ENCODE measurements at places on chromosomes 2 and 18. TPM values are rescaled to one million over a fixed set of nuclear protein-coding genes. Genes with fewer than 3 reads are reported as not detected.
A peak's percentile ranks its signal among the peaks of the same experiment; 100 is the strongest.

GRCh38 chr18:79950515-79951341 is 725 bp downstream of the SLC66A2 start:
- H3K27ac ChIP-seq = peak overlapping the region; percentile 84
- H3K4me1 ChIP-seq = peaks cover 32% of the 10 kb centered on the region
- peaks cover 12% of the 10 kb centered on the region for H3K36me3 ChIP-seq
- H3K27me3 ChIP-seq = peaks cover 8% of the 10 kb centered on the region

Gene ABHD1
- 0.25 TPM for total RNA-seq

- peaks cover under 1% of the 10 kb centered on the region for H3K4me1 ChIP-seq
- DNase-seq = no peak
- no peak overlapping the region for H3K4me3 ChIP-seq
- peaks cover 13% of the 10 kb centered on the region for H3K27me3 ChIP-seq
Observed at GRCh38 chr2:169727065-169727464, 6.6 kb upstream of the KLHL23 start.

GRCh38 chr18:44883671-44884070 is 203.0 kb downstream of the SETBP1 start:
- H3K27me3 ChIP-seq = no peaks in the 10 kb centered on the region
- H3K36me3 ChIP-seq = no peaks in the 10 kb centered on the region
- H3K27ac ChIP-seq = no peak overlapping the region
- H3K4me1 ChIP-seq = peaks cover 10% of the 10 kb centered on the region
- H3K4me3 ChIP-seq = no peak overlapping the region

Gene KHK
- total RNA-seq = 9.7 TPM

GRCh38 chr2:213185147-213185822 is 33.9 kb upstream of the IKZF2 start:
- H3K4me1 ChIP-seq = no peaks in the 10 kb centered on the region
- H3K36me3 ChIP-seq = no peaks in the 10 kb centered on the region
- no peak overlapping the region for H3K27ac ChIP-seq

Gene FSHR
- not detected for total RNA-seq

DNA sequence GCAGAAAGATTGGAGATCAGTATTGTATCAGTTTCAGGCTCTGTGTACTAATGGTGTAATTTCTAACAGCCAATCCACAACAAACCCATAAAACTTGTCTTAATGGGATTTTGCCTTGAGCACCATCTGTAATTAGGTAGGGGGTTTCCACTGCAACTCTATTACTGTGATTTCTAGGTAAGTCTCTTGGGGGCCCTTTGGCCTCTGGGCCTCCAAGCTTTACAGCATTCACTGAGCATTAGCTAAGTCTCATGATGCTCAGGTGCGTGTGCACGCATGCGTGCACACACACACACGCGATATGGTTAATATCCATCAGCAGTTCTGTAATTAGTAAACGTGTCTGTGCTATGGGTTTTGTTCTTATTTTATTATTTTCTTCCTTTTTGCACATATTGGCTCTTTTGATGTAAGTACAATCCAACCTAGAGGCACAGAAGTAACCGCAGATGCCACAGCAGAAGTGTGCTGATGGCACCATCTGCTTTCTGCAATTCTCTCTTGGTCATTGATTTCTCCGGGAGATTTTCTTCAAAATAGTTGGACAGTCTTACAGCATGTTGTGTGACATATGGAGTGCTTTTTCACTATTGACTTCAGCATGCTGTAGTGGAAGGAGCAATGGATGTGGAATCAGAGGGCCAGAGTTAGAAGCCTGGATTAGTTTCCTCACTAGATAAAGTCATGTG is 592.0 kb downstream of the LRRTM4 start:
- H3K4me3 ChIP-seq = no peak overlapping the region
- H3K27ac ChIP-seq = no peak overlapping the region
- no peaks in the 10 kb centered on the region for H3K36me3 ChIP-seq
- no peak for DNase-seq

- H3K27ac ChIP-seq = no peak overlapping the region
- H3K36me3 ChIP-seq = no peaks in the 10 kb centered on the region
- DNase-seq = no peak
- H3K4me3 ChIP-seq = no peak overlapping the region
- H3K4me1 ChIP-seq = no peaks in the 10 kb centered on the region
Observed at GRCh38 chr2:169185711-169186110, 116.3 kb downstream of the DHRS9 start.

DNA sequence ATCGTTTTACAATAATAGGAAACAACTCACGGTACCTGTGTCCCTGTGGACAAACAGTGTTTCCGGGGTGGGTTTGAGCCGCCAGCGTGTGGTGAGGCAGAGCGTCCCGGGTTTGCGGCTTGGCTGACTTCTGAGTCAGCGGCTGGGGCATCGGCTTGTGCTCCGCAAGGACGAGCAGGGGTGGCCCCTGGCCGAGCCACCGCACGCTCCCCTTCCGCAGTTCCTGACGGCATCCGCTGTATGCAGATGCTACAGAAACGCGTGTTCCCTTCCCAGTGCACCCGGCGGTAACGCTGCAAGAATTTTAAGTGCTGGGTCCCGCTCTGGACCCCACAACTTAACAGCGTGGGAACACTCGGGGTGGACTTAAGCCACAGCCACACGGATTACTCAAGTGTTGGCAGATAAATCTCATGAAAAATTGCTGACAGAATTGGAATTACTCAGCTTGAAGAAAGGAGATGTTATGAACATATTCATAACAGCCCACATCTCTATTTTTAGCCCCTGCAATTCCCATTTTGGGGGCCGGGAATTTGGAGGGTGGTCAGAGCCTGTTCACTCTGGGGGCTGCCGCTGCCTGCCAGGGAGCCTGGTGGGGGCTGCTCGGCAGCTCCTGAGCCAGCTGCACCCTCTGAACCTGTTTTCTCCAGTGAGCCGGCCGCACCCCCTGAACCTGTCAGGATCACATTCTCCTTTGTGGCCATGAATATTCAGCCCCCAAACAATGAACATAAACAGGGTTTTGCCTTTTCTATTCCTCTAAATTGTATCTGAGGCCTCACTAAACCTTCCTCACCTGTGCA is 12.6 kb upstream of the KCNG2 start:
- H3K27ac ChIP-seq = no peak overlapping the region
- H3K4me3 ChIP-seq = no peak overlapping the region
- H3K4me1 ChIP-seq = no peaks in the 10 kb centered on the region

DNA sequence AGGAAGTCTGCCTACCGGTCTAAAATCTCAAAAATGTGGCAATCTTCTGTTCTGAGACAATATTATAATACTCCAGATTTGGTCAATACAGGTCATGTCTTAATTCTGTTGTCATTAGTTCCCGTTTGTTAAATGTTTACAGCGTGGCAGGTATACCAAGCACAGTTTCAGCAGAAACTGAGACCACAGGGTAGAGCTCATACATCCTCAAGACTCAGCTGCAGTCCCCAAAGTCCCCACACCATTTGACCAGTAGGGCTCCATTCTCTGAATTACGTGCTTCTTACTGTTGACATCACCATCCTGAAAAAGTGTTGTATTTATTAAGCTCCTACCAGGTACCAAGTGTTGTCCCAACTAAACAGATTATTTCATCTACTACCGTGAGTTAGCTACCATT is 157.1 kb downstream of the MC4R start:
- DNase-seq = no peak
- no peak overlapping the region for H3K4me3 ChIP-seq
- H3K4me1 ChIP-seq = no peaks in the 10 kb centered on the region

Gene ABCG8
- not detected for total RNA-seq

DNA sequence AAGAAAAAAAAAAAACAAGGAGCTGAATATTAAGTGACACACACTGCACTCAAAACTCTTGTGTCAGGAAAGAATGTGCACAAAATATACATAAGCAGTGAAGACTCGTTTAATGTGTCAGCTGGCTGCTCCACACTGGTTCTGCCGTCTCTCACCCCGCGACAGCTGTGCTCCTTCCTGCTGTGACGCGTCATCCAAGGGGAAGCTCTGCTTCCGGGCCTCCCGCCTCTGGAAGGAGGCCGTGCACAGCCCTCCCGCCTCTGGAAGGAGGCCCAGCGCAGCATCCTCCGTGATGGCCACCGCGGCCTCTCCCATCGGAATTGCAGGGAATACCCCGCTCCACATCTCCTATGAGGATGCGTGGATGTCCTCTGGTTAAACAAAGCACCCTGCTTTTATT is 151.0 kb downstream of the HDAC4 start:
- H3K36me3 ChIP-seq = peaks cover 53% of the 10 kb centered on the region
- H3K27me3 ChIP-seq = no peaks in the 10 kb centered on the region
- no peak overlapping the region for H3K27ac ChIP-seq
- peaks cover 70% of the 10 kb centered on the region for H3K4me1 ChIP-seq

Gene NGEF
- not detected for total RNA-seq

Gene GPC1
- total RNA-seq = 7.5 TPM

GRCh38 chr18:9066358-9066757 is 36.1 kb upstream of the NDUFV2 start:
- H3K27ac ChIP-seq = no peak overlapping the region
- no peaks in the 10 kb centered on the region for H3K36me3 ChIP-seq
- H3K27me3 ChIP-seq = no peaks in the 10 kb centered on the region
- no peak for DNase-seq
- peaks cover 11% of the 10 kb centered on the region for H3K4me1 ChIP-seq

DNA sequence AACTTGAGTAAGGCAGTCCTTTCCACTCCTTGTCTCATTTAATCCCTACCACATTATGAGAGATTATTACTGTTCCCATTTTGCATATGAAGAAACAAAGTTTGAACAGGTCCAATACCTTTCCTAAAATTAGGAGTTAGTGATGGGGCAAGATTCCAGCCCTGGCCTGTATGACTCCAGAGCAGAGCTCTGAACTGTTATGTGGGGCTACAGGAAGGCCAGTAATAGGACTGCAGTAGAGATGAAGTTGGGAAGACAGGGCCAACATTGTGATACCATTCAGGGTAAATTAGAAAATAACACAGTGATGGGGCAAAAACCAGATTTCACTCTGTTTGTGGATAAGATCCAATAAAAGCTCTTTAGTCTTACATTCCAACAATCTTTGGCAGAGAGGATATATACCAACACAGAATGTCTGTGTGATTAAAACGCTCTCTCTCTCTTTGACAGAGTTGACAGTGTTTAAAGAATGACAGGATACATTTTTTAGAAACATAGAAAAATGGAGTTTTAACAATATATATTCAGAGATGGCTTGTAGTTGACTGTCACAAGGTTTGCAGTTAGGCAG is 22.7 kb downstream of the KATNAL2 start:
- peaks cover 8% of the 10 kb centered on the region for H3K27me3 ChIP-seq
- no peak overlapping the region for H3K4me3 ChIP-seq
- no peaks in the 10 kb centered on the region for H3K36me3 ChIP-seq
- H3K4me1 ChIP-seq = peaks cover under 1% of the 10 kb centered on the region
- H3K27ac ChIP-seq = no peak overlapping the region

- H3K4me3 ChIP-seq = peak overlapping the region; percentile 34
- no peak overlapping the region for H3K27ac ChIP-seq
- H3K27me3 ChIP-seq = peaks cover 34% of the 10 kb centered on the region
- peaks cover 9% of the 10 kb centered on the region for H3K36me3 ChIP-seq
Observed at GRCh38 chr2:241560162-241560882, 1.8 kb downstream of the BOK start.

- peaks cover 13% of the 10 kb centered on the region for H3K27me3 ChIP-seq
- no peaks in the 10 kb centered on the region for H3K36me3 ChIP-seq
- peaks cover 5% of the 10 kb centered on the region for H3K4me1 ChIP-seq
- DNase-seq = no peak
- no peak overlapping the region for H3K27ac ChIP-seq
- H3K4me3 ChIP-seq = no peak overlapping the region
Observed at GRCh38 chr2:159609811-159610549, 6.4 kb downstream of the BAZ2B start.

GRCh38 chr2:145415151-145415550 is 895.2 kb upstream of the ZEB2 start:
- DNase-seq = no peak
- peaks cover 63% of the 10 kb centered on the region for H3K27me3 ChIP-seq
- peaks cover 14% of the 10 kb centered on the region for H3K36me3 ChIP-seq
- no peak overlapping the region for H3K4me3 ChIP-seq
- H3K4me1 ChIP-seq = peaks cover 27% of the 10 kb centered on the region

DNA sequence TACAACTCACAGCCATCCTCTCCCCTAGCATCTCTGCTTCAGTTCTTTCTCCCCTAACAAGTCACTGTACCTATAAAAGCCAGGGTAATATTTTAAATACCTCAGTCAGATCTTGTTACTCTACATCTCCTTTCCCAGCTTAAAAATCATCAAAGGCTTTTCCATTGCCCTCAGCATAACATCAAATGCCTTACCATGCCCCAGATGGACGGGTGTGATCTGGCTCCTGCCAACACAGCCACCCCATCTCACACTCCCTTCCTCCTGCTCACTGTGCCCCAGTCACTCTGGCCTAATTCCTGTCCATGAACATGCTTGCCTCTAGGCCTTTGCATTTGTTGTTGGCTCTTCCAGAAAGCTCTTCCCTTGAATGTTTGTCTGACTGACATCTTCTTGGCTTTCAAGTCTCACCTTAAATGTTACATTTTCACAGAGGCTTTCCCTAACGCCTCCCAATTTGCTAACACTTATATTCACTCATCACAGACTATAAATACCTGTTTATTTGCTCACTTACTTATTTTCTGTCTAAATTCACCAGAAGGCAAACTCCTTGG is 640.9 kb downstream of the NYAP2 start:
- no peaks in the 10 kb centered on the region for H3K36me3 ChIP-seq
- H3K4me1 ChIP-seq = no peaks in the 10 kb centered on the region
- H3K27me3 ChIP-seq = peaks cover 2% of the 10 kb centered on the region
- H3K27ac ChIP-seq = no peak overlapping the region
- no peak overlapping the region for H3K4me3 ChIP-seq

- DNase-seq = no peak
- no peaks in the 10 kb centered on the region for H3K27me3 ChIP-seq
- no peak overlapping the region for H3K27ac ChIP-seq
Observed at GRCh38 chr2:129763966-129764365, 215.5 kb upstream of the RAB6C start.

DNA sequence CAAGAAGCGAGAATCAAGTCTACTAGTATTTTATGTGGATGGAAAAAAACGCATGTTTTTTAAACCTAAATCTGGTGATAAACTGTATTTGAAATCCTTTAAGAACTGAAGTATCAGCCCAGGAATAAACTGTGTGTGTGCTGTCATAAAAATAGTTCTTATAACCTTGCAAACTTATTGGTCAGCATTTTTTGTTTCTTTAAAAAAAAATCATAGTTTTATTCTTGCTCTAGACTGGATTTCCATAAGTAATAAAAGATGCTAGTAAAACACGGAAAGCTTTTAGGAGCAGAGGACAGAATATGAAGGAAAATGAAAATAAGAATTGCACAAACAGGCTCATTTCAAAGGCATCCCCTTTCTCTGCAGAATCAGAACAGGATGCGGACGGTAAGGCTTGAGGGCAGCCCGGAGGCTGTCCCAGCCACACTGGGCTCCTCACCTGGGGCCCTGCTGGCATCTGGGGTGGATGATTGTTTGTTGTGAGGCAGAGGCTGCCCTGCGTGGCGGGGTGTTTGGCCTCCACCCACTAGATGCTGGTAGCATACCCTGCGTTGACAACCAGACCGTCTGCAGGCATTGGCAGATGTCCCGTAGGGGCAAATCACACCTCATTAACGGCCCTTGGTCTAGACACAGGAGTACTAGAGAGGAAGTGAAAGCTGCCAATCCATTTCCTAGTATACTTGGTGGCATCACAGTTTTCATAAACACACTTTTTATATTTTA is 52.5 kb downstream of the MBP start:
- H3K27ac ChIP-seq = no peak overlapping the region
- H3K4me3 ChIP-seq = no peak overlapping the region
- DNase-seq = no peak
- H3K36me3 ChIP-seq = peaks cover 66% of the 10 kb centered on the region

GRCh38 chr2:234603619-234604018 is 106.7 kb upstream of the ARL4C start:
- no peaks in the 10 kb centered on the region for H3K36me3 ChIP-seq
- H3K27me3 ChIP-seq = no peaks in the 10 kb centered on the region
- no peak overlapping the region for H3K4me3 ChIP-seq
- H3K4me1 ChIP-seq = no peaks in the 10 kb centered on the region
- H3K27ac ChIP-seq = no peak overlapping the region

Gene HES6
- 3.2 TPM for total RNA-seq

GRCh38 chr2:240588006-240588655 is 1.6 kb downstream of the CAPN10 start:
- peak overlapping the region; percentile 92 for H3K4me3 ChIP-seq
- peak overlapping the region; percentile 93 for H3K27ac ChIP-seq
- peaks cover 47% of the 10 kb centered on the region for H3K4me1 ChIP-seq
- DNase-seq = no peak

Gene CD8B
- total RNA-seq = 1.3 TPM
